Left cardiac atrium (tissue), 4 donors: ENCODE measurements at places on chromosomes 1 and 21. TPM values are rescaled to one million over a fixed set of nuclear protein-coding genes. Genes with fewer than 3 reads are reported as not detected.

The KCND3 gene
- 25.4 TPM for total RNA-seq

The CD2 gene
- total RNA-seq: 3.5 TPM

The TRIM17 gene
- total RNA-seq: 0.88 TPM

The TRIM58 gene
- total RNA-seq: 0.32 TPM

The E2F2 gene
- total RNA-seq: 0.18 TPM

The OR10J1 gene
- not detected for total RNA-seq

The KCNK1 gene
- total RNA-seq: 69.6 TPM

The FNDC10 gene
- 2.5 TPM for total RNA-seq

The LYPD8 gene
- total RNA-seq: not detected

DNA sequence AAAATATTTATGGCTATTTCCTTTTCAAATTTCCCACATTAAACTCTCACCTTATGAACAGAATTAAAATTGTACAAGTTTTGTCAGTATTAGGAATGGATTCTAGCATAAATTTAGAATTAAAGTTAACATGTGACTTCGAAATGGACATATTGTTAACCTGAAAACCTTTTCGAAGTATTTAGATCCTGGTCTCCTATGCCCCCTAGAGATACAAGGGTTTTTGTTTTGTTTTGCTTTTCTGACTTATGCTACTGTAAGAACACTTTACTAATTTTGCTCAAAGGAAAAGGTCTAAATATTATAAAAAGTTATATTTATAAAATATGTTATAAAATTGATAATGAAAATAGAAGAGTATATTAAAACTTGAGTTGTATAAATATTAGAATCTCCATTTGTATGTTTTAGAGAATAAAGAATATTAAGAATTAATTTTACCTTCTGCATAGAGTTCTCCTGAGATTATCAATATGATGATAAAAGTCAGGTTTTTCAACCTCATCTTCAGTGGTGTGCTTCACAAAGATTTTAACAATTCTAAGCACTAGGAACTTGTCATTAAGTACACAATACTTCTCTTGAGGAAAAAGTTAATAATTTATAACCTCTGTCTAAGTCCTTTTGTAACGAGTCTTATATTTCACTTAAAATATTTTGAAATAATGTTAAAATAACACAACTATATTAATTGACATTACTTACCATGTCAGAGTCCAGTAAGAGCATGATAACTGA lies at the start of gene F13B:
F13B (minus strand) TSS at position 542 of the 738 bp plus-strand sequence; CDS start at position 505, 37 bp downstream.
- DNase-seq: no peak

DNA sequence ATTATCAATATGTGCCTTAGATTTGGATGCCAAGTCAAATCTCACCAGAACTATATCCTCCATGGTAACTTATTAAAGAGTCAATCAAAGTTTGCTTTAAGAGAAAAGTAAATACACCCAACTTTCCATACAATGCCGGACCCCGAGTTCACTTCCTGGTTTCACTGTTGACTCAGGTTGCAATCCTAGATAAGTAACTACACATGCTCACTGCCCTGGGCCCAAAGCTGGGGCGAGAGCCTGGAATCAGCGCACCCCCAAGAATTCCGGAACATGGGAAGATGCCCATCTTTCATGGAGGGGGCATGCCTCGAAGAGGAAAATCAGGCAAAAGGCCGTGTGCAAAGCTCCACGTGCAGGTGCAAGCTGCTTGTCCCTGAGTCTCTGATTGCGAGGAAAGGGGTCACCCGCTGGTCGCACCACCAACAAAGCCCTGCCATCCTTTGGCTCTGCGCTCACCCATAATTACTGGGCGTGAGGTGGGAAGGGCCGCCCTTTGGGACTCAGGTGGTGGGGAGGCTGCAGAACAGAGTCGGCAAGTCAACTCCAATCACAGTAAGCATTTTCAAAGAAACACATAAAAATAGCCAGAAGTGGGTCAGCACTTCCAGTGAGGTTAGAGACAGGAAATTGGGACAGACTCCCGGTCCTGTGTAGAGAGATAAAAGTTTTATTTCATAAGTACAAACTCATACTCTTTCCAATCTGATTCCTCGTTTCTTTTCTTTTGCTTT lies 167.7 kb downstream of the TOMM20 start:
- DNase-seq: peak; percentile 61

DNA sequence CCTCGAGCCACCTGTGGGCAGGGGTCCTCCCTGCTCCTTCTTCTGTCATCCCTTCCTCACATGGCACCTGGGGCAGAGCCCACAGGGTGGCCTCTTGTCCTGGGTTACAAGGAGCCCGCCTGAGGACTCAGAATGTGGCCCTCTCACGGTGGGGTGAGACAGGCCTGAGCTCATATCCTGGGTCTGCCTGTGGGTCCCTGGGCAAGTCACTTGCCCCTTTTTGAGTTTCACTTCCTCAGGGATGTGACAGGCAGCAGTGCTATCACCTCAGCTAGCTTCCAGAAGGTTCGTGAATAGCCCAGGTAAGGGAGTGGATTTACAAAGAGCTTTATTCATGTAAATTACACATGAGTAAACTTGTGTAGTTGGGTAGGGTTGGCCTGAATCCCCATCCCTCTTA lies 33.5 kb downstream of the HTR6 start:
- DNase-seq: no peak

- DNase-seq: no peak
Measured at GRCh38 chr1:209037064-209037463, 546.5 kb upstream of the CAMK1G start.

- no peak for DNase-seq
Measured at GRCh38 chr1:186761358-186761757, 67.4 kb upstream of the PLA2G4A start.

DNA sequence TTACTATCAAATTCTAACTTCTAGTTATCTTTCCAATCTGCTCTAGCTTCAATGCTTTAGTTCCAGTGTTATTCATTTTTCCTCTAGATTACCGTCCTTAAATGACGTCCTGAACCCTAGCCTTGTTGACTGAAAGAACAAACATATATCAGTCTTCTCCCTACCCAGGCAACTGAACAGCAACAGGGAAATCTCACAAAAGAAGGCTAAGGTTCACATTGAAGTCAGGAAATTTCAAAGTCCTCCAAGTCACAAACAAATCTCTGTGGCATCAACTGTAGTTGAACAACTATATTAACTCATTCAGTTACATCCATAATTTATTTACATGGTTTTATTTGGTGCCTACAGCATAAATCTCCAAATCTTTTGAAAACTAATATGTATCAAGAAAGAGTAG lies 19.5 kb downstream of the FOXJ3 start:
- DNase-seq: no peak

DNA sequence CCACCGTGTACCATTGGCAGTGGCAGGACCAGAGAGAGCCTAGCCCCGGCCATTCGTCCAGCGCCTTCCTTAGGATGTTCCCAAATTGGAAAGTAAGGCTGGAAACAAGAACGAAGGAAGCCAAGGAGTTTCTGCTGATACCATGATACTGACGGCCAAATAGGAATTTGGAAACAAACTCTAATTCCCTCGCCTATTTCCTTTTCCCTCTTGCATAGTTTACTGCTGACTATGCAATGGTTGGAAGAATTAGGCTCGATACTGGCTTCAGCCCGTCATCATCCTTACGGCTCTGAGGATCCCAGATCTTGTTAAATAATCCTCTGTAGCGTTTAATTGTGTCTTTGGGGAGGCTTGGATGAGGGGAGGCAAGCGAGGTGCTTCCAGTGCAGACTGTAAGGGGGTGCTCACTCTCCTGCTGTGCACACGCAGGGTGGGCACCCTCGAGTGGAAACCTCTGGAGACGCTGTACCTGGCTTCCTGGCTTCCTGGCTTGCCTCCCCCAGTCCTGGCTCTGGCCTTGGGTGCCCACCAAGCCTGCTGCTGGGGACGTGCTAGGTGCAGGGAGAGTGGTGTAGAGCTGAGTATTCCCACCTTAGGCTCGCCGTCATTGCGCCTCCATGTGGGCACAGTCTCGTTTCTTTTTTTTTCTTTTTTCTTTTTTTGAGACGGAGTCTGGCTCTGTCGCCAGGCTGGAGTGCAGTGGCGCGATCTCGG lies 27.4 kb upstream of the CAMTA1 start:
- DNase-seq: no peak

DNA sequence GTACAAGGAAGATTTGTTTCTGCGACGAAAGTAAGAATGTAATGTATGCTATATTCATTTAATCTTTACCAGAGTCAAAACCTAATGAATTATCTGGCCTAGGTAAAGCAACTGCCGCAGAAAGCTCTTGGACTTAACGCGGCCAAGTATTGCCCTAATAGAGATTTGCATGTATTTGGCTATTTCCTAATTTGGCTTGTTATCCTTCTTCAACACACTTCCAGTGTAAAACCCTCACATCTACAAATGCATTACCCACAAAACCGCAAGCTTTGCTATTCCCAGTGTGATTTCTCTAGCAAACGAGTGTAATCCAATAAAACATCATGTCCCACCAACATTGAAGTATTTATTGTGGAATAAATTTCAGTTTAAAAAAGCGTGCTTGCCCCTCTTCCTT lies 123.8 kb upstream of the LMO4 start:
- DNase-seq: no peak

- no peak for DNase-seq
Measured at GRCh38 chr1:93471284-93471683, 23.4 kb downstream of the FNBP1L start.

DNA sequence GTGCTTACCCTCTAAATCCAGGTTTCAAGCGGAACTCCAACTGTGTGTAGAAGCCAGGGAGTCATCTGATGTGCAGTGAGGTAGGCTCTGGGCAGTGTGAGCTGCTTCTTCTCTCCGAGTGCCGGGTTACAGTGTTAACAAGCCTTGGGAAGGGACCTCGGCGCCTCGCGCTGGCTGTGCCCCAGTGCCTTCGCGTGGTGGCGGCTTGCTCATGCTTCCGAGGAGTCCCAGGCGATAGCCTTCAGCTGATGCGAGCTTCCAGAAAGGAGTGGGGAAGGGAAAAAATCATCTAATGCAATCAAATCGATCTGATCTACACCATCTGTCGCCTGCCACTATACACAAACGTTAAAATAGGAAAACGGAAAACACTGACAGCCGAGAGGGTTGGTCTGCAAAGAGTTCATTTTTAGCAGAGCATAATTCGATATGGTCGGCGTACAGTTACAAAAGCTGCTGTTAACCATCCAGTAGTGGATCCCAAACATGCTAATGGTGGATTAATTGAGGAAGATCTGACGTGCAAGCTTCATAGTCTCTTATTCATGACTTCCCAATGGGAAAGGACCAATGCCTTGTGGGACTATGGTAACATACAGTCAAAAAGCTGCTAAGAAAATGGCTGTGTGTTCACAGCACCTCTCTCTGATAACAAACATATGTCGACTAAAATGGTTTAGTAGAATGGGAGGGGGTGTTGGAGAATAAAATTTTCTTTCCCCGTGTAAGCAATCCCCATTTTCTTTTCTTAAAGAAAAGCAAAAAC lies 128.7 kb upstream of the DPYD start:
- no peak for DNase-seq

DNA sequence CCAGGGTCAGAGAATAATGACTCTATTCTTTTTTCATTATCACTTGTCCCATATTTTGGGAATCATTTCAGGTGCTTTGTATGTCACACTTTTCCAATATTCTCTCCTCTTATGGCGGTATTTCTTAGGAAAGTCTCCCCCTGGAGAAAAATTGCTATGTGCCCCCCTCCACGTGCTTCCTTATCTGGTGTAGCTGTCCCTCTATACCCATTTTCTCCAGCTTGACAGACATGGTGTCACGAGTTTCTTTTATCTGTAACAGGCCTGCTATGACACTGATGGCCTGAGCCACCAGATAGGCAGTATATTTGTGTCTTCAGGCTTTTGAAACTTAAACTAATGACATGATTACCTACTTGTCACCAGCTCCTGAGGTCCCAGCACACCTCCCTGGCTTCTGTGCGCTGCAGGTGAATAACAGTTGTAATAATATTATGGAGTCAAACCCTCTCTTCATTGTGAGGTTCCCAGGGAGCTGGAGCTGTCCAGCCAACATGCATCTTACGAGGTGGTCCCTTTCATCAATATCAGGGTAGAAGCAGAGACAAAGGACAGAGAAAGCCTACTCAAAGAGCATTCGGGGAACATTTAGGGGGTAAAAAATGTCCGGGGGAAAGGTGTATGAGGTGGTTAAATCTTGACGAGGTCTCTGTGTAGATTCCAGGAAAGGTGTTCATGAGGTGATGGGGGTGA lies 71.2 kb upstream of the DUSP10 start:
- no peak for DNase-seq

GRCh38 chr1:232123775-232124659 lies 497.4 kb downstream of the DISC1 start:
- no peak for DNase-seq

GRCh38 chr21:35025206-35026152 lies 23.6 kb downstream of the RUNX1 start:
- DNase-seq: no peak

DNA sequence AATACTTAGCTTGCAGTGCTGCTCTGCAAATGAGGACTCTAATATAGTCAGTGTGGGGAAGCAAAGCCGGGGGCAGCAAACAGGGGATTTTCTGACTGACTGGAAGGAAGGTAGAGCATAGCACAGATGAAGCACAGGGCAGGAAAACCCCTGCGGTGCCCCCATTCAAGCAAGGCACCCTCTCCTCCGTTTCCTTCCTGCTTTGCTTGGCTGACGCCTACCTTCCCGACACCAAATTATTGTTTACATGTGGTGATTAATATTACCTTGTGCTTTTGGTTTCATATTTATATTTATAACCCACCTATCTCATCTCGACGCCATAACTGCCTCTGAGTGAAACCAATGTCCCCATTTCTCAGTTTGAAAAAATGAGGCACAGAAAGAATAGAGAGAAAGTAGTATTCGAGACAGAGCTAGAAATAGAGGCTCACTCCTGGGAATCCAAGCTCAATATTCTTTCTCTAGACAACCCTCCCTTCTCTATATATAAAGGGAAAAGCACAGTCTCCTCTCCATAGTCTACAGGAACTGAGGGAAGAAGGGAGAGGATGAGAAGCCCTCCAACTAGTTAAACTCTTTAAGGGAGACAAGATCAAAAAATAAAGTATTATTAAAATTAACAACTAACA lies 41.3 kb downstream of the PIK3C2B start:
- no peak for DNase-seq

GRCh38 chr1:222105393-222105737 lies 363.5 kb upstream of the DUSP10 start:
- DNase-seq: no peak
